Aorta (tissue), 5 donors: ENCODE measurements at places on chromosomes 13 and 19. TPM values are rescaled to one million over a fixed set of nuclear protein-coding genes. Genes with fewer than 3 reads are reported as not detected.

The DIAPH3 gene
- total RNA-seq = 7.5 TPM

The C19orf81 gene
- total RNA-seq = not detected

The ZNF845 gene
- total RNA-seq = 7.3 TPM

The CA11 gene
- total RNA-seq = 12.0 TPM

The FCAR gene
- total RNA-seq = 5.2 TPM

The COX7A1 gene
- total RNA-seq = 127 TPM

The CACNG6 gene
- not detected for total RNA-seq

The NLRP4 gene
- total RNA-seq = not detected

DNA sequence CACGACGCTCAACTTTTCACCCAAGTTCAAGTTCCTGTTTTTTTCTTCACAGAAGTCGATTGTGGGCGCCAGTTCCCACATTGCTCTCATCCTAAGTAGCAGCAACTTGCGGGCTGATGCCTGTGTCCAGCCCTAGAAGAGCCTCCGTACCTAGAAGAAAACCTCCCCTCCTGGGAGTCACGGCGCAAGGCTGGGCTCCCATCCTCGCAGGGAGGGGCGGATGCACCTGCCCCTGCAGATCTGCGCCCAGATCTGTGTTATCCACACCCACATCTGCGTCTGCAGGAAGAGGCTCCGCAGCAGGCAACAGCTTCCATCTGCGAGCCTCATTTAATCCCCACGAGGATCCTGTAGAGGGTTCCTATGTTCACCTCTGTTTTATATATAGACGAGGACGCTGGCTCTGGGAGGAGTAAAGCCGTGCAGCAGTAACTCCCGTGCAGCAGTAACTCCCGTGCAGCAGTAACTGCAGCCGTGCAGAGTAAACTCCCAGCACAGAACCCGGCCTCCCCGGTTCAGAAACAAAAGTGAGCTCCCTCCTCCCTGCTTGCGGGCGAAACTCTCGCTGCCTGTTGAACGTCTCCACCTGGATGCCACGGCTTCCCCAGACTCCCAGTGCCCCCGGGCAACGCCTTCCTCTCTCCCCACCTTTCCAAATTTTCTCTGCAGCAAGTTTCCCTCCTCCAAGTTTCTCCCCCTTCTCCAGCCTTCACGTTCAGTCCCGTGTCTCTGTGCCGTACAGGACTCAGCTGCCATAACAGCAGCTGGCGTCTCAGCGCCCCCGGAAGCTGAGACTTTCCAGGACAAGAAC, 23.5 kb upstream of the LAIR1 start:
- no peaks in the 10 kb centered on the region for H3K36me3 ChIP-seq
- H3K27ac ChIP-seq = no peak overlapping the region
- no peaks in the 10 kb centered on the region for H3K27me3 ChIP-seq
- no peaks in the 10 kb centered on the region for H3K4me1 ChIP-seq
- H3K4me3 ChIP-seq = no peak overlapping the region

The CCDC70 gene
- total RNA-seq = not detected

DNA sequence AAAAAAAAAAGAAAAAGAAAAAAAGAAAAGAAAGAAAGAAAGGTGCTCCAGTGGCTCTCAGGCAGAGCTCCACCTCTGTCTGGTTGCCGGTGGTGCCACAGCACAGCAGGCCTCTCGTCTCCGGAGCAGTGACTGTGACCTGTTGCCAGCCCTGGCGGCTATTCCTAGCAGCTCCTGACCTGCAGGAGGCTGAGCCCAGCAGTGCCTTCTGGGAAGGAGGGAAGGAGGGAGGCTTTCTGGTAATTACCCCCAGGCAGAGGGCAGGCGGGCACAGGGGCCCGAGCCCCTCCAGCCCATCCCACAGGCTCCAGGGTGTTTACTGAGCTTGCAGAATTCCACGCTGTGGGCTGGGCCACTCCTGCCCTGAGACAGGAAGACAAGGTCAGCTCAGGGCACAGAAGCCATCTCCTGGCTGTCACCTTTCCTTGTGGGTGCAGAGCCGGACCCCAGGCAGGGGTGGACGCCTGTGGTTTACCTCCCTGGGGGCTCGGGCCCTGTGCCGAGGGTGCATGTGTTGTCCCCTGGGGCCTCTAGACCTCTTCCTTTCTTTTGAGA, 77.9 kb downstream of the GNG7 start:
- DNase-seq = no peak
- no peaks in the 10 kb centered on the region for H3K4me1 ChIP-seq
- H3K36me3 ChIP-seq = no peaks in the 10 kb centered on the region
- H3K27me3 ChIP-seq = no peaks in the 10 kb centered on the region

DNA sequence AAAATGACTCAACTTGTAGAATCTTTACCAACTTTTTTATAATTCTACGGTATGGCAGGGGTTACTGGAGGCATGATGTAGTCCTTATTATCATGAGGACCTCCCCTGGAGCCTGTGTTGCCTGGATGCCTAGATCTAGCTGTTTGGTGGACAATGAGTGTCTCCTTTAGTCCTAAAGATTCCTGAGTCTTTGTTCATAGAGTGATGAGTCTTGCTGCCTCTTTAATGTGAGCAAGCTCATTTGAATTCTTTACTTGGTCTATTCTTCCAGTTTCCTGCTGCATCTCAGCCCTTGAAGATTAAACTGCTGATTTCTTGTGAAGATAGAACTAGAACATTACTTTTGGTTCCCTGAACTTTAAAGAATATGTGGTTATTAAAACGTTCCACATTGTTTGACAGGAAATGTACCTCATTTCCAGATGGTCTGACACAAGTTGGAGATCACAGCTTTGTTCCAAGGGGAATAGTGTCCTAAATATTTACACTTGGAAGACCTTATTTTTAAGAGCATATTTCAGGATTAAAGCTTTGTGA, 51.9 kb downstream of the SLAIN1 start:
- no peak for DNase-seq
- peaks cover 6% of the 10 kb centered on the region for H3K4me1 ChIP-seq
- H3K4me3 ChIP-seq = no peak overlapping the region

GRCh38 chr13:114009590-114010400, 35.9 kb upstream of the C13orf46 start:
- no peaks in the 10 kb centered on the region for H3K4me1 ChIP-seq
- no peaks in the 10 kb centered on the region for H3K36me3 ChIP-seq
- H3K4me3 ChIP-seq = no peak overlapping the region
- no peak for DNase-seq

The HNRNPA1L2 gene
- 5.0 TPM for total RNA-seq

DNA sequence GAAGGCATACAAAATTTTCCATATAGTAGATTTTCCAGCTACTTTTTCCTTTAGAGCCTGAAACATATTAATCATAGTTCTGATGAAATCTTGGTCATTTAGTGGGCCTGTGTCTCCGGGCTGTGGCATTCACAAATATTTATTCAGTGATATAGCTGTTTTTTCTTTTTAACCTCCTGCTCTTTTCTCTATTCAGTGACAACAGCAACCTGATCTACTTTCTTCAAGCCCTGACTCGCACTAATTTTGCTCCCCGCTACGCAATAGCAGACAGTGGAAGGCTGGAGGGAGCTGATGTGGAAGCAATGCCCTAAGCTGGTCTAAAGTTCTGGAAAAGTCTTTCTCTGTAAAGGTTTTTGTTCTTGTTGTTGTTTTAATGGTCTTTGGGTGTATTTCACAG, 289.7 kb downstream of the SLITRK6 start:
- H3K27ac ChIP-seq = no peak overlapping the region
- no peaks in the 10 kb centered on the region for H3K4me1 ChIP-seq
- H3K27me3 ChIP-seq = no peaks in the 10 kb centered on the region
- H3K4me3 ChIP-seq = no peak overlapping the region

- no peak overlapping the region for H3K27ac ChIP-seq
- DNase-seq = no peak
- no peaks in the 10 kb centered on the region for H3K36me3 ChIP-seq
- H3K4me1 ChIP-seq = no peaks in the 10 kb centered on the region
Observed at GRCh38 chr13:103961129-103961528, 894.9 kb upstream of the SLC10A2 start.

- no peaks in the 10 kb centered on the region for H3K27me3 ChIP-seq
- H3K4me3 ChIP-seq = no peak overlapping the region
- no peak overlapping the region for H3K27ac ChIP-seq
- DNase-seq = no peak
Observed at GRCh38 chr19:46069806-46070341, 29.1 kb upstream of the IGFL4 start.

DNA sequence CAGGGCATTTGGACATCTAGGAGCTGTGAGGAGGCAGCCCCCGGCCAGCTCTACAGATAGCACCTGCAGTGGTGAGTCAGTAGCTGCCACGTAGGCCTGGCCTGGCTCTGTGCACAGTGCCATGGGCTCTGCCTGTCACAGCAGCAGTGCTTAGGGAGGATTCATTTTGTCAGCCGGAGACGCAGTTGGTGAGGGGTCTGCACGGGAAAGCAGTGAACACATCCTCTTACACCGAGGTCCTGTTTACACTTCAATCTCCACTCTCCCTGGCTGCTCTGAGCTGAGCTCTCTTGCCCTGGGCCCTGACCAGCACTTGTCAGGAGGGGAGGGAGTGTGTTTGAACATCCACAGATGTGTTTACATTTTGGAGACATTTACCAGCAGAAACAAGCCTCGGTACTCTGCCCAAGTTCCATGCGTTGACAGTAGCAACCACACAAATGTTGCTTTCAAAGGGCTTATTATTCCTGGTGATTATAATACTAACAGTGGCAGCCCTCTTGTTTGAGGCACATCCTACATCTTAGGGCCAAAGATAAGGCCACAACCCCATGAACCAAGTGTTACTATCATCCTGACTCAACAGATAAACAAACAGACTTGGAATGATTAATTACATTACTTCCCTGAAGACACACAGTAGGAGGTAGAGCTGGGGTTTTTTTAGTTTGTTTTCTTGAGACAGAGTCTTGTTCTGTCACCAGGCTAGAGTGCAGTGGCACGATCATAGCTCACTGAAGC, 148.9 kb downstream of the USP12 start:
- DNase-seq = no peak
- no peak overlapping the region for H3K27ac ChIP-seq
- no peaks in the 10 kb centered on the region for H3K36me3 ChIP-seq
- no peaks in the 10 kb centered on the region for H3K4me1 ChIP-seq
- H3K27me3 ChIP-seq = no peaks in the 10 kb centered on the region

- DNase-seq = no peak
- no peak overlapping the region for H3K4me3 ChIP-seq
- H3K36me3 ChIP-seq = no peaks in the 10 kb centered on the region
- H3K27me3 ChIP-seq = no peaks in the 10 kb centered on the region
Observed at GRCh38 chr13:25192936-25193335, 20.8 kb upstream of the AMER2 start.

DNA sequence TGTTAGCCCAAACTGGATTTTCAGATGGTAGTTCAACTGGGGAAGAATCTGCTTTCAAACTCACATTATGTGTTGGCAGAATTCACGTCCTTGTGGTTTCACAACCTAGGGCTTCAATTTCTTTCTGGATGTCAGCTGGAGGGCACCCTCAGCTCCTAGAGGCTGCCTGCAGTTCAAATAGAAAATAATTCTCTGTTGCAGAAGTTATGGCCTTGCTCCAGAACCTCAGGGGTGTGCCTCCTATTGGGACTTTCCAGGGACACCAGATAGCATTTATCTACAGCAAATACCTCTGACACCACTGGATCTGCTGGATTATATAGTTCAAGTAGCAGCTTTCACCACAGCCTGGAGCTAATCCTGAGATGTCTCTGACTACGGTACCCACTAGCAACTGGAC, 11.8 kb upstream of the RB1 start:
- H3K27ac ChIP-seq = no peak overlapping the region
- no peak overlapping the region for H3K4me3 ChIP-seq
- DNase-seq = no peak
